ENCODE measurements at places on chromosomes 4 and X.

- no peak for DNase-seq
Measured at GRCh38 chrX:28979877-28980276, 392.6 kb downstream of the IL1RAPL1 start.

GRCh38 chr4:185424905-185425646, 688 bp downstream of the UFSP2 start:
- peak; percentile 42 for DNase-seq

DNA sequence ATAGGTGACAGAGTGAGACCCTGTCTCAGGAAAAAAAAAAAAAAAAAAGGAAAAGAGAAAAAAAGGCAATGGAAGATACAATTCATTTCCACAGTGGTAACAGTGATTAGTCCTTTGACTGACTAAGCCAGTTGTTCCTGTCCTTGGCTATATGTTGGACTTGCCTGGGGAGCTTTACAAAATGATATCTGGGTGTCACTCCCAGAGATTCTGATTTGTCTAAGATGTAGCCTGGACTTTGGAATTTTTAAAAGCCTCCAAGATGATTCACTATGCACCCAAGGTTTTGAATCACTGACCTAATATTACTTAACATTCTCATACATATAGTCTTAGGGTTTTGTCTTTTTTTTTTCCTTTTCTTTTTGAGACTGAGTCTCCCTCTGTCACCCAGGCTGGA, 16.9 kb downstream of the HELQ start:
- no peak for DNase-seq

- DNase-seq: no peak
Measured at GRCh38 chr4:147610686-147611085, 6.5 kb upstream of the TMEM184C start.

DNA sequence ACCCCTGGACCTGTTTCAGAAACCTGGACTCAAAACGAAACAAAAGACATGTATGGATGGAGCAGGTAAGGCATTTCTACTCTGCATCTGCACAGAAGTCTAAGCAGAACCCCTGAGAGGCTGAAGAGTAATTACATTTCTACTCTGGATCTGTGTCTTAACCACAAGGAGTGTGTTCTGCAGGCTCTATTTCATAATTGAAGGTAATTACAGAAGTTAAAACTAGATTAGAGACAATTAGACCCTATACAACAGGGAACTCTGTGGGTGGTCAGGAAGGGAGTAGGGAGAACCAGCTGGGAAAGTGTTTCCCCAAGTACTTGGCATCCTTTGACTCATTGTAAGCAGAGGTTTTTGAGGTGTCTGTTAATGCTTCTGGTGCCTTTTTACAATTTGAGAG, 69.8 kb downstream of the IGSF1 start:
- no peak for DNase-seq

DNA sequence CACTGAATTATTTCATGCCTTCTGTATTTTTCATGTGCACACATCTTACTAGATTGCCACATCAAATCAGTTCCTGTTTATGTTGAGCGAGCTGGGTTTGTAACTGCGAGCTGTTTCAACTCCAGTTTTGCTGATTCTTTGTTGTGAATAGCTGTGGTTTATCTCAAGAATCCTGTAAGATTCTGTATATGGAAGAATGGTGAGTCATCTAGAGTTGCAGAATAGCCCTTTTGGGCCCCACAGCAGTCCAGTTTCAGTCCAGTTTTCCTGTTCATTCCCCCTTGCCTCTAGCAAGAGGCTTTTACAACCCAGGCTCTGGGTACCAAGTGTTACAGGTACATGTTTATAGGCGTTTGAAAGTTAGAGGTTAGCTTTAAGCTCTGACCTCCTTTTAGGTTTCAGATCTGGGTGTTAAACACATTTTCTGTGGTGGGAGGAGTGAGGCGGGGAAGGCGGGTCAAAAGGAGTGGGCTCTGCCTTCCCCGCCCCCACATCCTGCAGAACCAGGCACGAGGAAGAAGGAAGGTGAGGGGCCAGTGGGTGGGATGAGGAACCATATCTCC, 32.7 kb downstream of the TBC1D14 start:
- peak; percentile 55 for DNase-seq

DNA sequence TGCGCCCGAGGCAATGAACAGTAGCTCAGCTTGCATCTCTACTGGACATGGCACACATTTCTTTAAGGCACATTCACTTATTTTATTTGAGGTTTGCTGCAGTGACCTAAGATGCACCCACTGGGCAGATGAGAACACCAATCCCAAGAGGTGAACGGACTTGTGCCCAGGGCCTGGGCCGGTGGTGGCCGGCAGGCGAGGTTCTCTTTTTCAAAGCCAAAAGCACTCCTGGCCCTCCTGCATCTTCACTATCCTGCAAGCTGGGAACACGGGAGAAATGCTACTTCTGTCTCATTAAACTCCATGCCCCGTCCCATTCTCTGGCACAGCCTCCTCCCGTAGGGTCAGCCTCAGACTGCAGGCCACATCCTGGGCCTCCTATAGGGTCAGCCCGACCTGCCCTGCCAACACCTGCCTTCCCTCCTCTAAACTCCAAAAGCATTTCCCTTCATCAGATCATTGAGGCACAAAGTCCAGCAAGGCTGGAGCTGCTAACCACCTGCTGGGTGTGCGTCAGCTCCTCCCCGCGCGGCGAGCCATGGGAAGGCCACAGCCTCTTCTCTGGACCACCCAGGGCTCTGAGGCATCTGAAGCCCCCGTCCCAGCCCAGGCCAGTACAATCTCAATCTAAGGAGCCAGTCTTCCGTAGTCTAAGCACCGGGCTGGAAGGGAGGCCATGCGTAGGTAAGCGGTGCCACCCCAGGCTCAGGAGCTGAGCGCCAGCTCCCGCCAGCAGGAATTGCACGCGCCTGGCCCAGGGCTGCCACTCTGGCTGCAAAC, 166.1 kb downstream of the AFAP1 start:
- DNase-seq: no peak

GRCh38 chr4:99117876-99118693, 26.0 kb downstream of the ADH4 start:
- no peak for DNase-seq

- peak; percentile 33 for DNase-seq
Measured at GRCh38 chrX:129777218-129778030, 2.3 kb upstream of the SASH3 start.

GRCh38 chrX:115018944-115019343, 1.5 kb upstream of the IL13RA2 start:
- no peak for DNase-seq

- no peak for DNase-seq
Measured at GRCh38 chrX:19839770-19840254, 47.6 kb downstream of the SH3KBP1 start.

DNA sequence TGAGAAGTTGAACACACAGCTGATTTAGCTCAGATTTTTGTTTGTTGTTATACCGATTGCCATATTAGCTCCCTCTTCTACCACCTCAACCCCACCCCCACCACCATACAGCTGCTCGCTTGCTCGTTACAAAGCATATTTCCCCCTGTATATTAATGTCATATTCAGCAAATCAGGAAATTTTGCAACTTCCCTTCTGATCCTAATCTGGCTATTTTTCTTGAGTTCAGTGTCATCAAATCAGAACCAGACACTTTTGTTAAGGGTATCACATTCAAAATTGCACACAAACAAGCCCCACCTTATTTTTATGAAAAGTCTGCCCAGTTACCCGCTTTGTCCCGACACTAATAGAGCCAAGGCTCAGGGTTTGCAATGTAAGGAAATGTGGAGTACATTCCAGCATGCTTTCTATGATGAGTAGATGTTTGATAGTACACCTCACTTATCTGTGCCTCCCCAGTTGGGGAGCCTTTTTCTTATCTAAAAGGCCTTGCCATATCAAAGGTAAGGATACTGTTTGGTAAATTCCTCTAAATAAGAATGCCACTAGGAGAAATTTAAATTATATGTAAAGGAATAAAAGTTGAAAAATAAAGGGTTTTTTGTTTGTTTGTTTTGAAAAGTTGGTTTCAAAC, 212.2 kb downstream of the CBR4 start:
- no peak for DNase-seq

GRCh38 chr4:16732741-16733140, 165.7 kb downstream of the LDB2 start:
- no peak for DNase-seq

DNA sequence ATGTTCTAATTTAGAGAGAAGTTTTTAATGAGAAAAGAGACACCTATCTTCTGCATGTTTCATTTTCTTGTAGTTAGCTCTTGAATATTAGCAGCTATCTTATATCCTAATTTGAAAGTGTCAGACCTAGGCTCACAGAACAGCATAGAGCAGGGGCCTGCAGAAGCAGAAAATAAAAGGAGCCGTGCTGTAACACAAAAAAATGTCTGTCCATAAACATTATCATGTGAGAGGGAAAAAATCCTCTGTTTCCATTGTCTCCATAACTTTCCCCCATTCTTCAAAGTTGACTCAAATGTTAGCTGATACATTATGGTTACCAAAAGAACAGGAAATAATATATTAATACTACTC, 329.2 kb upstream of the EPHA5 start:
- no peak for DNase-seq

DNA sequence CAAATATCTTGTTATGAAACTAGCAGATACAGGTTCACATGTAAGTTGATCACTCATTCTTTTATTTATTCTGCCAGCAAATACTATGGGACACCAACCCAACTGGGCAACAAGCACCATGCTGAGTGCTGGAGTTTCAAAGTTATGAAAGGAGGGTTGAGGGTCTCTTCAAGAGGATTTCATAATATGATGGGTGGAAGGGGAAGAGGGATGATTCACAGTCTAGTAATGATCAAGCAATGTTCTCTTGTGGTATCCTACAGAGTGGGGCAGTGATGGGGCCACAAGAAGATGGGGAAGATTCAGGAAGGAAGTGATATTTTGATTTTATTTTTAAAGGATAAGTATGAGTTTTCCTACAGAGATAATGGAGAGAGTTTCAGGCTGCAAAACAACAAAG, 46.2 kb upstream of the TXK start:
- DNase-seq: no peak

- no peak for DNase-seq
Measured at GRCh38 chr4:77454858-77455257, 150.8 kb upstream of the CXCL13 start.

DNA sequence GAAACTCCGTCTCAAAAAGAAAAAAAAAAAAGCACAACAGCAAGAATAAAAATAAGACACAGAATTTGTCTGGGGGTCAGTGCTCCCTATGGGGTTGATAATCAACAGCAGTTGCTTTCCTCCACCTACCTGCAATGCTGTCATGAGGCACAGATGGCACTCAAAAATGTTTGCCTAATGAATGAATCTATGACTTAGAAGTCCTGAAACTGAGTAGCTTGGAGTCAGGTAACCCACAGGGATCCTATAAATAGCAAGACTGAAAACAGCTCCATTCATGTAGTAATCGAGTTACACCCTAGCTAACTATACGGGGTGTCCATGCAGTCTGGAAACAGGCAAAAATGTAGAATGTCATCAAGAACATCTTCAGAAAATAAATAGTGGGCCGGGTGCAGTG, 19.8 kb upstream of the DDX3X start:
- DNase-seq: no peak

- DNase-seq: no peak
Measured at GRCh38 chr4:24995346-24995919, 35.3 kb downstream of the LGI2 start.

DNA sequence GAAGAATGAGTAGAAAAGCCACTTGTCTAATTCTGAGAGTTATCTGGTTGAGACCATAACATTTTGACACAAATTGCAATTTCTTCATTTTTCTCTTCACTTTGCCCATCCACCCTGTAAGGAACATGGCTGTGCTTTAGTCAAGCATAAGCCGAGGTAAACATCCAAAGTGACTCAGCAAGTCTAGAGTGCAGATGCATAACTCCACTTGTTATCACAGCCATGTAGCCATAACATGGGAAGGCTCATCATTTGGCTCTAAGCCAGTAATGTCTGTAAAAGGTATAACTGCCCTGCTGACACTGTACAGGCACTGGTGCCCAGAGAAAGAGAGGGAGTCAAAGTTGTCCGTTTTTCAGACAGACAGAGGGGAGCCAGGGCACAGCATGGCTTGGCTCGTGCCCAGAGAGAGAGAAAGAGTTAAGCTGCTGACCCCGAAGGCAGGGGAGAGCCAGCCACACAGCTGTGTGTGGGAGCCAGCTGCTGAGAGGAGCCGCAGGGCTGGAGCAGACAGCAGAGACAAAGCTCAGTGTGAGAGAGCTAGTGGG, 76.9 kb upstream of the EXOC1L start:
- DNase-seq: no peak

DNA sequence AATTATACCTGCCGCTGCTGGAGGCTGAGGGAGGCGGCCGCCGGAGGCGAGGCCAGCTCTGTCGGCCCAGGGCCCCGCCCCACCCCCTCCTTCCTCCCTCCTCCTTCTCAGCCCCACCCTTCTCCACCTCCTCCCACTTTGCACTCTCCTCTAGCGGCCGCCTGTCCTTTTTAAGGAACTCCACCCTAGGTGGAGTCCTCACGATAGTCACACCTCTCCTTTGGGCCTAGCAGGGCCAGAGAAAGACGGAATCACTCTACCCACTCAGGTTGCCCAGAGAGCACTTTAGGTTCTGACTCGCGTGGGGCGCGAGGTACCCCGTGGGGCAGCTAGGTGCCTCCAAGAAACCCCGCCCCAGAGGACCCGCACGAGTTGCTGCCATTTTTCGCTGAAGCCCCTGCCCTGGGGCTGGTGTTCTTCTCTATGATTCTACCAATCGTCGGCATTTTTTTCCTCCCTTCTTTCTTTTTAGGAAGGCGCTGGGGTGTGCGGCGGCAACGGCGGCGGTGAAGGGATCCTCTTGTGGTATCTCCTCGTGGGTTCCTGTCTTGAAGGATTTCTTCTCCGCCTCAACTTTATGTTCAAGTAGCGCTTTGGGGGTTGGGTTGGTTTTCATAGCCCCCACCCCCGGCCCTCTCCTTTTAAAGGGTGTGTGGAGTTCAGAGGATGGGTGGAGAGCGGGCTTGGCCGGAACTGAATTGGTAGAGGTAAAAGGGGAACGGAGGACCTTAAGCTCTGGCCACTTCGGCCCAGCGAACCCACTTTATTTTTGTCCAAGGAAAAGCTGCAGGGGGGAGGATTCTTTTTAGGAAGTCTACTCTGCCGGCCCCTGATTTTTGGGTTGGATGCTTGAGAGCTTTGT, at the start of gene KLF8:
Gene KLF8, plus strand, starts transcription at position 136 of the 862 bp plus-strand sequence. CDS start 979 bp downstream, outside the sequence.
- DNase-seq: no peak

DNA sequence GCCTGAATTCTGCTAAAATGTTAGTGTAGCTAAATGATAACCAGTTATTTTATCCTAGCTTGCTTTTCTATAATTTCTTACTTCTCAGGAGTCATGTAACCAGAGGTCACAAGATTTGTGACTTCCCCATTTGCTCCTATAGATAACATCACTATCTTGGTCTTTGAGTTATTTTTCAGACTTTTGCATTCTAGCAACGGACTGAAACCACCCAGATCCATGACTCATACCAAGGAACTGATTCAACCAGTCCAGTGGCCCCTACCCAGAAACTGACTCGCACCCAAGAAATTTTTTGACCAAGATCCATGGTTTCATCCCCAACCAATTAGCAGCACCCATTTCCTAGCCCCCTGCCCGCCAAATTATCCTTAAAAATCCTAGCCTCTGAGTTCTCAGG, 50.0 kb downstream of the IQCM start:
- DNase-seq: no peak

- no peak for DNase-seq
Measured at GRCh38 chr4:54683616-54684346, 26.0 kb downstream of the KIT start.

Data from Ammon's horn (tissue), 1 donor.